ENCODE measurements at places on chromosomes 13 and 19.

GRCh38 chr13:30363725-30364124 is 56.4 kb upstream of the KATNAL1 start:
- DNase-seq: no peak

GRCh38 chr13:106533101-106533942 is 2.1 kb downstream of the EFNB2 start:
- DNase-seq: no peak

- DNase-seq: peak; percentile 70
These were observed 2.1 kb upstream of the FBXO17 start for GRCh38 chr19:38977445-38978325.

DNA sequence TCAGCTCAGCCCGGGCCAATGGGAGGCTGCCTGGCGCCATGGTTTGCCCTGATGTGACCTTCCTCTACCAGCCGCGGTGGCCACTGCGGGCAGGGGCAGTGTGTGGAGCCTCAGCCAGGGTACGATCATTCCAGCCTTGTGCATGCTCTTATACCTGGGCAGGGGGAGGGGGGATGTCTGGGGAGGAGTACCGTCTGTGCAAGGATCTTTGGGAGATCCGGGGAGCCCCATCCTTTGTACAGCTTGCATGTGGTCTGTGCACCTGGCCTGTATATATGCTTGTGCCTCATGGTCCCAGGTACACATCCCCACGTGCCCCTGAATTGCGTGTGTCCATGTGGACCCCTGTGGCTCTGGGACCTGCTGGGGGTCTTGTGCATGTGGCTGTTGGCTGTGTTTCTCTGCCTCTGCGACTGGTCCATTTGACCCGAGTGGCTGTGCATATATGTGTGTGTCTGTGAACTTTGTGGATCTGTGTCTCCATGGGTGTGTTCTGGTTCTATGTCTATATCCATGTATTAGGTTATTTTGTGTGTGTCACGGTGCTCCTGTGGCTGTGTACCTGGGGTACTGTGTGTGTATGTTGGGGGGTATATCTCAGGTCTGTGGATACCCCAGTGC is 12.8 kb upstream of the NANOS3 start:
- DNase-seq: no peak

DNA sequence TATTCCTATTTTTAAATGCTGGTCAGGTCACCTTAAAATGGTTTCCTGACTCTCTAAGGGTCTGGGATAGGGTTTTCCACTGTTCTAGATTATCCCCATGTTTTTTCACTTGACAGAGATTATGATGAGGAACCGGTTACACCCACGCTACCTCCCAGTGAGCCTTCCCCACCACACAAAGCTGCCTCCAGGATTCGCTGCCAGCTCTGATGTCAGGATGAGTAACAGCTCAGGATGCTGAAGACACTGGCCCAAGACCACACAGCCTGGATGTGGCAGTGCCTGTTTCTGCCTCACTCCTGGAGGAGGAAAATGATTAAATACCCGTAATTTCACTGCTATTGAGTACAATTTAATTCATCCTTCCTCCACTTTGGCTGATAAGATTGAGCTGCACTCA is 22.9 kb downstream of the ZNF114 start:
- DNase-seq: no peak

- DNase-seq: no peak
These were observed 3.5 kb downstream of the SSC5D start for GRCh38 chr19:55491546-55492360.

- no peak for DNase-seq
These were observed 68.2 kb downstream of the LATS2 start for GRCh38 chr13:20993211-20993610.

- DNase-seq: no peak
These were observed 108.5 kb upstream of the TDRD3 start for GRCh38 chr13:60288569-60288968.

GRCh38 chr13:111202156-111202621 is 87.1 kb downstream of the ARHGEF7 start:
- DNase-seq: no peak

- no peak for DNase-seq
These were observed 31.6 kb upstream of the SLC46A3 start for GRCh38 chr13:28750187-28751045.

GRCh38 chr19:1492474-1493006 is 1.6 kb downstream of the REEP6 start:
- DNase-seq: no peak

GRCh38 chr13:85140192-85140591 is 659.0 kb downstream of the SLITRK6 start:
- DNase-seq: no peak

DNA sequence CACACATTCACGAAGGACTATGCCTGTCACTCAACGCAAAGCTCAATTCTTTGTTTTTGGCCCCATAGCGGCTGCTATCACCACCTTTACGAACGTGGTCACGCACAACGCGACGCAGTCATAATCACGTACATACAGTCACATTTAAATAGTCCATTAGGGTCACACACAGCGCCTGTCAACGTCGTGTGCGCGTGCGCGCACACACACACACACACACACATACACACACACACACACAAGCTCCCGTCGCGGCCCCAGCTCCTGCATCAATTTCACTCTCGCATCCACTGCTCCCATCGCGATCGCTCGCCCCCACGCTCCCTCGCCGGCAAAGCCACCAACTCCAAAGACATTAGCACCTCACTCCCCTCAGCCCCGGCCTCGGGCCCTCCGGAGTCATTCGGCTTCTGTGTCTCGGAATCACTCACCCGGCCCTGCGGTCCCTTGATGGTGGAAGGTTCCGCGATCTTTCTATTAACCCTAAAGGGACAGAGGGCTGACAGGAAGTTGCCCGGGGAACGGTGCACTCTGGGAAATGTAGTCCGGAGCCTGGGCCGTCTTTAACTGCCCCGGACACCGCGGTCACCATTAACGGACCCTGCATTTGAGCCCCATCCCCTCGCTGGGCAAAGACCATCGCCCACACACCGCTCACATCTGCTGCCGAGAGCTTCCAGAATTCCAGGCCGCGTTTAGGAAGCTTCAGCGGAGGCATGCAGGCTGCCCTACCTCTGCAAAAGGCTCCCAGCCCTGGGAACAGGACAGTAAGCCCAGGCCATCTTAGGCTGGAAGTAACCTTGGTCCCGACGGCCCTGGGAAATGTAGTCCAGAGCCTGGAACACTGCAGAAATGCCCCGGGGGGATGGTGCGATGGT is at the start of gene ZNF790:
ZNF790 (minus strand) TSS at position 482 of the 878 bp plus-strand sequence. CDS start 12,768 bp downstream, outside the sequence.
- peak; percentile 67 for DNase-seq

- DNase-seq: no peak
These were observed 18.0 kb downstream of the TCF3 start for GRCh38 chr19:1634242-1634937.

DNA sequence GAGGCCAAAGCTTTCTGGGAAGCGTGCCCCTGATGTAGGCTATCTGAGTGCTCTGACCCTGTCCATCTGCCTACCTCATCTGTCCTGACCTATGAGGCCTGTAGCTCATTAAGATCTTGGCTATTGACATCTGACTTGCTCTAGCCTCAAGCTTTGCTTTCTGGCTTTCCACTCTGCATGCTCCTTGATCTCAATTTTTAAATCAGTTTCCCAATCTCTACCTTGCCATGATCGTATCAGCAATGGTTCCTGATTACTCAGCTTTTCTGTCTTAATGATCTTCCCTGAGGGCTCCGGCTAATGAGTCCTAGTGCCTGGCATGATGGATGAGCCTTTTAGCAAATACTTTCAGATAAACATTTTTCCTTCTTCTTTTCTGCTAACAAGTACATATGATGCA is 262.0 kb downstream of the NDFIP2 start:
- no peak for DNase-seq

DNA sequence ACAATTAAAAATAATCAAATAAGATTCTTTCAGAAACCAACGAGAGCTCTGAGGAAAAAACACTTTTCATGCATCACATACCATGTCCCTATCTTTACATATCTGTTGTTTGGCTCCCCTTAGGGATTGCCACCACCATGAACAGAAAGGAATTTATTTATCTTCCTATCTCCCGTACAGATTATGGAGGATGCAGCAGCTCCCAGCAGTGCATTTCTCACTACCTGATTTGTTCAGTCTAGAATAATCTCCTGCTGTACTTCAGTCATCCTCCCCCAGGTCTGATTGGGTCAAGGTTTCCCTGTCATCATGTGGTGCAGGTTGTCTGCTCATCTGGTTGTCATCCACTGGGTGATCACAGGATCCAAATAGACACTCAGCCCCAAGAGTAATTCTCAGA is 451.3 kb downstream of the OXGR1 start:
- DNase-seq: no peak

DNA sequence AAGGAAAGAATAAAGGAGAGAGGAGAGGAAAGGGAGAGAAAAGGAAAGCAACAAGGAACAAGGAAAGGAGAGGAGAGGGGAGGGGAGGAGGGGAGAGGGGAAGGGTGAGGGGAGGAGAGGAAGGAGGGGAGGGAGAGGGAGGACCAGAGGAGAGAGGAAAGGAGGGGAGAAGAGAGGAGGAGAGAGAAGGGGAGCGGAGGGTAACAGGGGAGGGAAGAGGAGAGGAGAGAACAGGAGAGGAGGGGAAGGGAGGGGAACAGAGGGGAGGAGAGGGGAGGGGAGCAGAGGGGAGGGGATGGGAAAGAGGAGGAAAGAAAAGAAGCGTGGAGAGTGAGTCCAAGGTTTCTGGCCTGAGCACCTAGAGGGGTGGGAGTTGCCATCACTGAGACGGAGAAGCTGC is 26.7 kb downstream of the FAAP24 start:
- DNase-seq: no peak

- no peak for DNase-seq
These were observed 88.4 kb upstream of the PCDH8 start for GRCh38 chr13:52936806-52937205.

- DNase-seq: no peak
These were observed 17.7 kb downstream of the MAG start for GRCh38 chr19:35309481-35310279.

DNA sequence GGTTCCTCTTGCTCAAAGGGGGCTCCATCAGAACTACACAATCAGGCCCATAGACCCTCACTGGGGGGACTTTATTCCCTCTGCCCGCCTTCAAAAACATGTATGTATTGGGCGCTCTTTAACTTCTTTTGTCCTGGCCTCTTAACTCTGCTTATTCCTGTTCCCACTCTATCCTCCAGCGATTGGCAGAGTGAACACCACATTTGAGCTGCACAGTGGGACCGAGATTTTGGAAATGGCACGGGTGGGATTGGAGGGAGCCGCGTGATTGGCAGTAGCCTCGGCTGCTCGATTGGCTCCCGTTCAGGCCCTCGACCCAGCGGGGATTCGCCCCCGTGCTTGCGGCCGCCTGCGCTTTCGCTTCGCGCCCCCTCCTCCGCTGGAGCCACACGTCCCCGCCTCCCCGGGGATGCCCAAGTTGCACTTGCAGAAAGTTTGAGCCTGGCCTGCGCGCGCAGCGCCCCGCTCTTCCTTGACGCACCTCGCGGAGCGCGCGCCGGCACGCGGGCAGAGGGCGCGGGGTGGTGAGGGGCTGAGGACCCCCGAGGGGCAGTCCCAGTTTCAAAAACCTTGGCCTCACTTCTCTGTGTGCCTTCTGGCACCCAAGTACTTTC is at the start of gene ZIC5:
ZIC5 (minus strand) TSS at position 192 of the 614 bp plus-strand sequence; CDS start at position 28, 164 bp downstream.
- DNase-seq: no peak

DNA sequence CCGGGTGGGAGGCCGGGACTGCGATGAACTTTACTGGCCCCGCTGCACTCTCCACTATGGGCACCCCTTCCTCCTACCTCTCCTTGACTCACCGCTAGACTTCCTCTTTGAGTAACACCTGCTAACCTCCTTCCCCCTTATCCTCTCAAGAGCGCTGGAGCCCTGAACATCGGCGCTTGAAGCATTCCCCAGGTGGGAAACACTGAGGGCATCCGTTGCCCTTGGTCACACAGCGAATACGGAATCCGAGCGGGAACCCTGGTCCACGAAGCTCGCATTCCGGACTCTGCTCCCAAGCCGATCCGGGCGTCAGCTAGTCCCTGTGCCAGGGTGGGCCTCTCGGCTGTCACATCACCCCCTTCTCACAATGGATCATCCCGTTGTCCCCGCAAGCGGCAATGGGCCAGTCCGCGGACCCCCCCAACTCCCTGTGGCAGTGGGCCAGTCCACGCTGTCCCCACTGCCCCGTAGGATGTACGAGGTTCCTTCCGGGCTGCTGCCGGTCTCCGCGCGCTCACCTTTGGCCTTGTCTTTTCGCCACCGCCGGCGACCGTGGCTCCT is 4.2 kb downstream of the LIPE start:
- no peak for DNase-seq

DNA sequence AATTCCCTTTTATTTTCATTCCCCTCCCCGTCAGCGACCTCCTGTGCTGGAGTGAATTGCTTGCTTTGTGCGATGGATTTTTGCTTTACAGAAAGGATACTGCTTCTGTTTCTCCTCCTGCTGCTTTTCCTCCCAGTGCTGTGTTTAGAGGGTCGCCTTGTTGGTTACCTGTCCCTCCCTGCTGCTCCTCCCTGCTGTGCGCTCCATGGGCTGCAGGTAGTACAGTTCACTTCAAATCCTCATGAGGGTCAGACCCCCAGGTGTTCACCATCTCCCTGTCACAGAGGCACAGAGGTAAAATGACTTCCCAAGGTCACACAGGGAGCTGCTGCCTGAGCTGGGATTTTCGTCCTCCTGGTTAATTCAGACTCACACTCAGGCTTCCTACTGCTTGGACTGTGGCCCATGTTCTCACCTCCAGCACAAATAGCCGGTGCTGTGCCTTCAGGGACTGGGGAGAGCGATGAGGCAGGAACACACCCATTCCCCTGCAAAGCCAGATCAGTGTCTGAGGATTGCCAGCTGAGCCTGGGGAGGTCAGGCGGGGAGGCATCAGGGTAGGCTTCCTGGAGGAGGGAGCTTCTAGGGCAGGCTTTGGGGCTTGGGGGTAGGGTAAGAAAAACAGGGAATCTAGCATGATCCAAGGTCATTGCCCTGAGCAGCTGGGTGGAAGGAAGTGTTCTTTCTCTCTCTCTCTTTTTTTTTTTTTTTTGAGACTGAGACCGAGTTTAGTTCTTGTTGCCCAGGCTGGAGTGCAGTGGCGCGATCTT is 14.4 kb downstream of the BICRA start:
- no peak for DNase-seq

DNA sequence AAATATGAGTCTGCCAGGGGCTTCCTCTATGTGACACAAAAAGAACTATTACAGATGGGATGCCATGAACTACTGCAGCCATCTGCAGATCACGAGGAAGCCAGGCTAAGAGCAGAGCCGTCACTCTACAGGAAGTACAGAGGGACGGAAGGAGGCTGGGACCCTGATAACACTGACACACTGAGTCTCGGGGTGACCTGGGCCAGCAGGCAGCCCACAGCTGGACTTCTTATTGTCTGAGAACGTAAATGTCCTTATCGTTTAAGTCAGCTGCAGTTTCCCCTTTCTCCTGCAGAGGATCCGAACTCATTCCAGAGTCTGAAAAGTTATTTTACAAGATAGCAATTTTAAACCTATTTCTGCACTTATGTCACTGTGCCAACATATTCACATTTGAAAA is 20.7 kb downstream of the PARP4 start:
- no peak for DNase-seq

Measured in GM19239 (cell line).